ENCODE measurements at places on chromosomes 1 and 21. TPM values are rescaled to one million over a fixed set of nuclear protein-coding genes. Genes with fewer than 3 reads are reported as not detected.
A peak's percentile ranks its signal among the peaks of the same experiment; 100 is the strongest.

GRCh38 chr1:41662765-41663437 is 178.4 kb upstream of the EDN2 start:
- H3K36me3 ChIP-seq, result no peaks in the 10 kb centered on the region
- H3K27me3 ChIP-seq, result no peaks in the 10 kb centered on the region
- DNase-seq, result peak; percentile 98
- peaks cover 31% of the 10 kb centered on the region for H3K4me1 ChIP-seq
- H3K27ac ChIP-seq, result peak overlapping the region; percentile 64
- peak overlapping the region; percentile 75 for H3K4me3 ChIP-seq

GRCh38 chr1:188620236-188620635 is 1791.5 kb downstream of the PLA2G4A start:
- no peaks in the 10 kb centered on the region for H3K27me3 ChIP-seq
- no peak overlapping the region for H3K4me3 ChIP-seq
- no peaks in the 10 kb centered on the region for H3K4me1 ChIP-seq
- no peak overlapping the region for H3K27ac ChIP-seq
- DNase-seq, result no peak

The FAM163A gene
- not detected for total RNA-seq

GRCh38 chr1:25704267-25704691 is 87.7 kb downstream of the MAN1C1 start:
- H3K36me3 ChIP-seq, result no peaks in the 10 kb centered on the region
- H3K4me3 ChIP-seq, result no peak overlapping the region
- no peak overlapping the region for H3K27ac ChIP-seq
- no peaks in the 10 kb centered on the region for H3K27me3 ChIP-seq

GRCh38 chr1:16198444-16199156 is 13.9 kb downstream of the ARHGEF19 start:
- no peaks in the 10 kb centered on the region for H3K4me1 ChIP-seq
- DNase-seq, result peak; percentile 54
- no peaks in the 10 kb centered on the region for H3K36me3 ChIP-seq
- H3K27ac ChIP-seq, result no peak overlapping the region
- H3K4me3 ChIP-seq, result no peak overlapping the region

DNA sequence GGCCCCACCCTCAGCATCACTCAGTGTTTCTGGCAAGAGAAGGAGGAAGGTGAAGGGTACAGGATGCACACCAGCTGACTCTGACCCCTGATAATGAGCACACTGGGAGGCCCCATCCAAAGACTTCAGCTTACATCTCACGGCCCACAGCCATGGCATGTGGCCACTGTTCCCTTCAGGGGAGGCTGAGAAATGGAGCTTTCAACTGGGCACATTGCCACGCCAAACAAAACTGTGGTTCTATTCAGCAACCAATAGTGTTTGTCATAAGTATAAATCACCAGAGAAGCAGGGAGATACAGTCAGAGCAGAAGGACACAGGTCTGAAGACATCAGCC is 12.7 kb upstream of the TRAF3IP3 start:
- peak overlapping the region; percentile 36 for H3K4me3 ChIP-seq
- peaks cover 27% of the 10 kb centered on the region for H3K4me1 ChIP-seq
- DNase-seq, result peak; percentile 81

DNA sequence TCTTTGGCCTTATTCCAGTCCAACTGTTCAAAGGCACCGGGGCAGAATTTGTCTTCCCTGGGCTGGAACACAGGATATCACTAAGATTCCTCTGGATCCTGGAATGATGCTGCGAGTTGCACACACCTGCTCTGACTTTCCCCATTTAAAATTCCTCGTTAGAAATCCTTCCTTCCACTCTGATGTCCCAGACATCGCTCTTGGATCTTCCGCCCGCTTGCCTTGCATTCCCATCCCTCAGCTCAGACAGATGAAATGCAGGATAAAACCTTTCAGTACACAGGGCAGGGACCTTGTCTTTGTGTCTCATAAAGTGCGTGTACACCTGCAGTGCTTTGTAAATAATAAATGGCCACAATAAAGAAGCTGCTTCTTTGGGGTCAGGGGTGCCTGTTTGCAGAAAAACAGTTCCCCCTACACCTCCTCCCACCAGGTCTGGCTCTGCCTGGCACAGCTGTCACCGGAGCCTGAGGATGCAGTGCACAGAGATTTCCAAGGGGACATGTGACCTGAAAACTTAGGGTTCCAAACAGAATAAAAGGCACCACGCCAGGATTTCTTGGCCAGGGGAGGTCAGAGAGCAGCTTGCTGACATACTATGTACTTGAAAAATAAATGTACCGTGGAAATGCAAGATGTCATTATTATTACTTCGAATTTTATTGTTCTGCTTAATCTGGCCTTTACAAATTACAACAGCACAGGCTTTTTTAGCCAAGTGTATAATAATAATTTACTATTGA is 62.9 kb upstream of the SYT6 start:
- H3K36me3 ChIP-seq, result no peaks in the 10 kb centered on the region
- peaks cover 4% of the 10 kb centered on the region for H3K4me1 ChIP-seq
- no peak overlapping the region for H3K27ac ChIP-seq
- no peak for DNase-seq
- H3K4me3 ChIP-seq, result no peak overlapping the region

GRCh38 chr1:155872527-155872926 is 13.2 kb downstream of the SYT11 start:
- DNase-seq, result no peak
- no peak overlapping the region for H3K27ac ChIP-seq
- H3K4me1 ChIP-seq, result peaks cover 4% of the 10 kb centered on the region
- no peak overlapping the region for H3K4me3 ChIP-seq

DNA sequence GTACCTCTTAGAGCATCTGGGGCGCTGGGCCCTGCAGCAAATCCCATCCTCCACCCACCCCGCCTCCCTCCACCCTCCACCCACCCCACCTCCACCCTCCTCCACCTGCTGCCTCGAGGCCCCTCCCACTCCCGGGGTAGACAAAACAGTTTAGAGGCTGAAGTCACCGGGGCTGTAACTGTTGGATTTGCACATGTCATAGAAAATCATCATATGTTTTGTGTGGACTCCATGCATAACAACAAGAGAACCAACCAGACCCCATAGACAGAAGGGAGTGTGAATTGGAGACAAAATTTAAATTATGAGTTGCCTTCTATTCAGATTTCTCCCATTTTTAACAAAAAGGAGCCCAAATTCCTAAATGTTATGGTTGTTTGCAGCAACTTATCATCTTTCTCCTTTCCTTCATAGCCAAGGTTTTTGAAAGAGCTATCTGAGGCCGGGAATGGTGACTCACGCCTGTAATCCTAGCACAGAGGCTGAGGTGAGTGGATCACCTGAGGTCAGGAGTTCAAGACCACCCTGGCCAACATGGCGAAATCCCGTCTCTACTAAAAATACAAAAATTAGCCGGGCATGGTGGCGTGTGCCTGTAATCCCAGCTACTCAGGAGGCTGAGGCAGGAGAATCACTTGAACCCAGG is 28.2 kb upstream of the LGALS8 start:
- no peak overlapping the region for H3K27ac ChIP-seq
- no peak overlapping the region for H3K4me3 ChIP-seq
- DNase-seq, result no peak
- no peaks in the 10 kb centered on the region for H3K36me3 ChIP-seq
- no peaks in the 10 kb centered on the region for H3K4me1 ChIP-seq
- H3K27me3 ChIP-seq, result peaks cover 8% of the 10 kb centered on the region

GRCh38 chr1:92324784-92325183 is 25.9 kb downstream of the RPAP2 start:
- peaks cover 22% of the 10 kb centered on the region for H3K36me3 ChIP-seq
- no peaks in the 10 kb centered on the region for H3K4me1 ChIP-seq
- no peak for DNase-seq
- no peak overlapping the region for H3K4me3 ChIP-seq

The STPG1 gene
- total RNA-seq, result 7.4 TPM

The DNALI1 gene
- total RNA-seq, result 6.5 TPM

DNA sequence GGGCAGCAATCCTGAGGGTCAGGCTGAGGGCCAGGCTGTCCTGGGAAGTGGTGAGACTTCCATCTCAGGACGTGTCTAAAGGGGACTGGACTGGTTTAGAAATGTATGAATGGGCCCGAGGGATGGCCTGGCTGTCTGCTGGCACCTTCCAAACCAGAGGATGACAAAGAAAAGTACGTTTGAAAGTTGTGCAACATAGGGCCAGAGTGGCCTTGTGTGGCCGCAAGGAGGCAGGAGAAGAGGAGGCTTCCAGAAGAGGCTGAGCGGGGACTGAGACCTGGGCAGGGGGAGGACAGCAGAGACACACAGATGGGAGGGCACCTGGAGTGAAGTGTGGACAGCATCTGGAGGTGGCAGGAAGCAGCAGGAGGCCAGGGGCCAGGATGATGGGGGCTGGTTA is 2.6 kb upstream of the SYTL1 start:
- no peak overlapping the region for H3K4me3 ChIP-seq
- H3K36me3 ChIP-seq, result peaks cover 19% of the 10 kb centered on the region
- no peak overlapping the region for H3K27ac ChIP-seq
- H3K4me1 ChIP-seq, result peaks cover 14% of the 10 kb centered on the region

DNA sequence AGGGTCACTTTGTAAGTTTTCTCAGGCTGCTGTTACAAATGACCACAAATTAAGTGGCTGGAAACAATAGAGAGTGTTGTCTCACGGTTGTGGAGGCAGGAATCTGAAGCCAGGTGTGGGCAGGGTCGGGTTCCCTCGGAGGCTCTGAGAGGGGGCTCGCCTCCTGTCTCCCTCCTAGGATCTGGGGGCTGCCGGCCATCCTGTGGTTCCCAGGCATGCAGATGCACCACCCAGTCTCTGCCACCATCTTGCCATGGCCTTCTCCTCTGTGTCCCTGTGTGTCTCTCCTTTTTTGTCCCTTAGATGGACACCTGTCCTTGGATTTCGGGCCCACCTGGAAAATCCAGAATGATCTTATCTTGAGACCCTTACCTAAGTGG is 4.8 kb downstream of the TP73 start:
- H3K4me3 ChIP-seq, result no peak overlapping the region
- no peaks in the 10 kb centered on the region for H3K36me3 ChIP-seq
- H3K27ac ChIP-seq, result no peak overlapping the region
- H3K27me3 ChIP-seq, result peaks cover 50% of the 10 kb centered on the region
- no peaks in the 10 kb centered on the region for H3K4me1 ChIP-seq

DNA sequence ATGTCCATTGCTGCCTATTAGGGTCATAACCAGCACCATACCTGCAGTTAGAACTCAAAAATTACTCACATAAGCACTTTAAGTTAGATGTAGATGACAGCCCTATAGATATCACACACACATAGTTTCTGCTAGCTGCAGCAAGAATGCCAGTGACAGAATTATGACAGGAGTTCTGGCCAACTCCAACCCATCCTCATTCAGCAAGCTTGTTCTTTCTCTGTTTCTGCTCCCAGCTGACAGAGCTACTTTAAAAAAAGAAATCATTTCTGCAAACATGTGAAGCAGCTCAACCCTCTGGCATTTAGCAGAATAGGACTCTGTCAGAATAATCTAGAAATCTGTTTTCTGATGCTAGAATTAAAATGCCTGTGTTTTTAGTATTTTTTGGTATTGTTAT is 23.8 kb upstream of the OTUD7B start:
- no peaks in the 10 kb centered on the region for H3K36me3 ChIP-seq
- no peak overlapping the region for H3K4me3 ChIP-seq

GRCh38 chr1:24641646-24642151 is 1.4 kb upstream of the SRRM1 start:
- peak overlapping the region; percentile 99 for H3K27ac ChIP-seq
- H3K4me1 ChIP-seq, result peaks cover 24% of the 10 kb centered on the region
- H3K36me3 ChIP-seq, result peaks cover 8% of the 10 kb centered on the region
- H3K4me3 ChIP-seq, result peak overlapping the region; percentile 84

GRCh38 chr1:40391688-40392145 is 18.2 kb downstream of the SMAP2 start:
- H3K4me1 ChIP-seq, result peaks cover 37% of the 10 kb centered on the region
- no peak for DNase-seq
- no peak overlapping the region for H3K27ac ChIP-seq
- no peaks in the 10 kb centered on the region for H3K27me3 ChIP-seq
- no peak overlapping the region for H3K4me3 ChIP-seq

The SLC1A7 gene
- total RNA-seq, result under 0.01 TPM

DNA sequence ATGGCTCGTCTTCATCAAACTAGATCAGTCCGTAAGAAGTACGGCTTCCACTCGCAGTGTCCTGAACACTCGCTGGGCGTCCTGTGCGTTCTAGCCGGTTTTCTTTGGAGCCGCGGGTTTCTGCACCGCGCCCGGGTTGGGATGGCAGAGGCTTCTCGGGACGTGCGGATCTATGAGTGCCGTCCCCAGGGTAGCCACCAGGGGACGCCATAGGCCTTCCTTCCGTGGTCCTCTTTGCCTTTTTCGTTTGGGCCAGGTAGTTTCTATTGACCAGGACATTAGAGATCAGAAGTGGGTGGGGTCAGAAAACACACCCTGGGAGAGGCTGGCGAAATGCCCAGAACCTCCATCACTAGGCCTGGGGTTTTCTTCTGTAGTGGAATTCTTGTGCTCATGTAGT is 273.8 kb downstream of the FAM72C start:
- H3K27me3 ChIP-seq, result no peaks in the 10 kb centered on the region
- no peak overlapping the region for H3K27ac ChIP-seq
- DNase-seq, result no peak
- no peaks in the 10 kb centered on the region for H3K4me1 ChIP-seq
- H3K36me3 ChIP-seq, result no peaks in the 10 kb centered on the region

DNA sequence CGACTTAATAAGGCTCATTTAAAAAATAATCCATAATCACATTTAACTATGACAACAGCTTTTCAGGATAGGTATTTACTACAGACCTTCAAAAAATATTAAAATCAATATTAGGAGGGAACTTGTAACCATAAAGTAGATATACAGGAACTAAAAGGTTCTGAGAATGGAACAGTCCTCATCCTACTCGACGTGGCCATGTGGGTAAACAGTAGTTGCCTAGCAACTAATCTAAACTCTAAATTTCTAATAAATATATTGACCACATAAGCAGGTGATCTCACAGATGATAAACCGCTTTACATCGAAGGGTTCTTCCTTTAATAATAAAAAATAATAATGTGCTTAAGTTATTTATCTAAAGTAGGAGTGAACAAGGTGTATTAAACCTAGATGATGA is 7.9 kb downstream of the AKT3 start:
- peak overlapping the region; percentile 11 for H3K27ac ChIP-seq
- no peaks in the 10 kb centered on the region for H3K36me3 ChIP-seq
- no peak overlapping the region for H3K4me3 ChIP-seq

The DIRAS3 gene
- total RNA-seq, result 2.1 TPM

DNA sequence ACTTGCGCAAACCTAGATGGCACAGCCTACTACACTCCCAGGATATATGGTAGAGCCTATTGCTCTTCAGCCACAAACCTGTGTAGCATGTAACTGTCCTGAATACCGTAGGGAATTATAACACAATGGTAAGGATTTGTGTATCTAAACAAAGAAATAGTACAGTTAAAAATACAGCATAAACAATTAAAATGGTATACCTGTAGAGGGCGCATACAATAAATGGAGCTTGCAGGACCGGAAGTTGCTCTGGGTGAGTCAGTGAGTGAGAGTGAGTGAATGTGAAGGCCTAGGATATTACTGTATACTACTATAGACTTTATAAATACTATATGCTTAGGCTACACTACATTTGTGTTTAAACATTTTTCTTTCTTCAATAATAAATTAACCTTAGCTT is 99.3 kb downstream of the PLD5 start:
- H3K27me3 ChIP-seq, result no peaks in the 10 kb centered on the region
- no peak overlapping the region for H3K4me3 ChIP-seq
- no peak overlapping the region for H3K27ac ChIP-seq
- H3K36me3 ChIP-seq, result no peaks in the 10 kb centered on the region
- no peaks in the 10 kb centered on the region for H3K4me1 ChIP-seq
- no peak for DNase-seq

GRCh38 chr1:22976461-22977243 is 4.0 kb upstream of the LACTBL1 start:
- H3K36me3 ChIP-seq, result no peaks in the 10 kb centered on the region
- peaks cover 9% of the 10 kb centered on the region for H3K4me1 ChIP-seq
- no peak overlapping the region for H3K4me3 ChIP-seq
- H3K27me3 ChIP-seq, result peaks cover 7% of the 10 kb centered on the region
- peak; percentile 92 for DNase-seq

Measured in osteoblast (primary cell).